ENCODE measurements at places on chromosomes 4 and X.

DNA sequence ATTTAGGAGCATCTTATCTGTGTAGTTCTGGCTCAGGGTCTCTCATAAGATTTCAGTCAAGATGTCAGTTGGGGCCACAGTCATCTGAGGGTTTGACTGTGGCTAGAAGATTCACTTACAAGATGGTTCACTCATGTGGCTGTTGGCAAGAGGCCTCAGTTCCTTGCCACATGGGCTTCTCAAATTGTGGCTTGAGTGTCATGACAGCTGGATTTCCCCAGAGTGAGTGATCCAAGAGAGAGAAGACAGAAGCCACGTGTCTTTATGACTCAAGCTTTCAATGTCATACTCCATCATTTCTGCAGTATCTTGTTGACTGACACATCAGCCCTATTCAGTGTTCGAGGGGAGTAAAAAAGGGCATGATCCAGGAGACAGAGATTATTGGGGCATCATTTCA, 131.3 kb upstream of the AP1S2 start:
- DNase-seq: no peak

GRCh38 chr4:154625971-154626370, 13.5 kb upstream of the FGG start:
- DNase-seq: no peak

GRCh38 chrX:40009462-40009851, 88.3 kb downstream of the BCOR start:
- DNase-seq: no peak

DNA sequence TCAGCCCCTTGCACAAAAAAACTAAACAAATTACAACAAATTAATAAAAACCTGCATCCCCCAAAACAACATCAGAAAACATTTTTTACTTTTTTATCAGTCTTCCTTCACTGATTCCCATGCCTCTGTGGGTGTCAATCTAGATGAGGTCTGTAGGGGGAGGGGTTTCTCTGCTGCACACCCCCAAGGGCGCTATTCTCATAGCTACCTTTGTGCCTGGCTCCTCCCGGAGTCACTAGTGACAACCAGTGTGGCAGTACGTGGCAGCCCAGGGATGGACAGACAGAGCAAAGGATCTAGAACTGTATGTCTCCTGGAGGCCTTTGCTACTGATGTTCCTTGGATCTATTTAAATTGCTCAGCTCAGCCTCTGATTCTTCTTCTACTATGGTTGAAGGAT, 228.1 kb upstream of the ANXA3 start:
- no peak for DNase-seq

DNA sequence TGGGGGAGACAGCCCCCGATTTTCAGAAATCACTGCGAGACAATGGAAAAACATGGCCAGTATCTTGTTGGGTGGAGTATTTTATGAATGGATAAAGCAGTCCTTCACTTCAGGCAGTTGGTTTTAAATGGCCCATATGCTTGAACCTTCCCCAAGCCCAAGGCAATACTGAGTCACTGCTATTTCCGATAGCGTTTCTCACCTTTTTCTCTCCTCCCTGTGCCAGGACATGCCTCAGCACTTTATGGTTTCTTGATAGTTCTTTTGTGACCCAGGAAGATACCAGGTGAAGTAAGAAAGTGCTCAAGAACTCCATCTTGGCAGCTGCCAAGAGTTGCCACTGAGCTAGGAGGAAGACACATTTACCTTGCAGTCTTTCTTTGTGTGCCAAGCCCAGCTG, 26.8 kb upstream of the ESX1 start:
- no peak for DNase-seq

DNA sequence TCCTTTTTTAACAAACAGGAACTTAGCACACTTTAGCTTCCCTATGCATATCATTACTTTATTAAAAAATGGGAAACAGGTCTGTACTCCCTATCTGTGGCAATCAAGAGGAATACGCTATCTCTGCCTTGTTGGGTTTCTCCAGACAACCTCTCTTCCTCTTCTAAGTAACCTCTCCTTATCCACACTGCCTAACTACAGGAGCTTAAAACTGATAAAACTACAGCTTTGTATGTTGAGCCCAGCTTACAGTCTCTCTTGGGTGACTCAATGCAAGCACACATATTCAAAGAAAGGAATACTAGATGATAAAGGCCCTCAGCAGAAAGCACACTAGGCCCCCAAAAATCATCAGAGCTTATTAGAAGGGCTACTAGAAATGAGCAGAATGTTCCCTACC, 8.9 kb downstream of the NUP62CL start:
- no peak for DNase-seq

GRCh38 chrX:11081511-11081910, 29.6 kb upstream of the HCCS start:
- DNase-seq: no peak

GRCh38 chr4:8877780-8878040, 6.1 kb upstream of the HMX1 start:
- DNase-seq: no peak

DNA sequence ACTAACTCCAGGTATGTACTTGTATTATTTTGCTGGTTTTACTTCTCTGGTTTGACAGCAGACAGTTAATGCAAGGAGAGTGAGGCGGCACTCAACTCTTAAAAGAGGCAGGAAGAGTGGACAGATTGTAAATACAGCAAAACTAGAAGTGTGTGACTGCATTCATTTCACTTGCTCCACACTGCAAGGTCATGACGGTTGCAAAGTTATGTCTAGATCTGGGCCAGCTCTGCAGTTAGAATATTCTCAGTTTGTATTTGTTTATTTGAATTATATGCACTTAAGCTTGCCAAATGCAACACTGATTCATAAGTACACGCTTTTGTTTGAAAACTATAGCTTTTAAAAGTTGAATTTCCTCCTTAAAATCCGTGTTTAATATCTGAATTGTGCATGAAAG, 148.9 kb downstream of the STIM2 start:
- DNase-seq: no peak
